Islet precursor cell (in vitro differentiated cells): ENCODE measurements at places on chromosomes 2 and 18.

GRCh38 chr2:208363485-208363884 is 43.1 kb upstream of the PTH2R start:
- DNase-seq: no peak

DNA sequence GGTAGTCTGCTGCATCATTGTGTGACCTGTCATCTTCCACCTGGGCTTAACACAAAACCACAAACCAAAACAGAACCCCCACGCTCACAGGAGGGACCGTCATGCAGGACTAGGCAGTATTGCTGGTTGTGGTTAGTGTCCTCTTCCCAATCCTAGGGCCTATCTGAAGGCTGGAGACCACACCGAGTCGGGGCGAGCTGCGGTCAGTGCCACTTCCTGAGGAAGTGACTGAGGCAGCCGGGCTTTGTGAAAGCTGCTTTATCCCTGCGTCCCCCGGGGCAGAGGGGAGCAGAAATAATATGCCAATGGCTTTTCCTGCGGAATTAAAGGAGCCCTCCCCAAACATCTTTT is 22.9 kb downstream of the ZNF532 start:
- DNase-seq: peak; percentile 81

DNA sequence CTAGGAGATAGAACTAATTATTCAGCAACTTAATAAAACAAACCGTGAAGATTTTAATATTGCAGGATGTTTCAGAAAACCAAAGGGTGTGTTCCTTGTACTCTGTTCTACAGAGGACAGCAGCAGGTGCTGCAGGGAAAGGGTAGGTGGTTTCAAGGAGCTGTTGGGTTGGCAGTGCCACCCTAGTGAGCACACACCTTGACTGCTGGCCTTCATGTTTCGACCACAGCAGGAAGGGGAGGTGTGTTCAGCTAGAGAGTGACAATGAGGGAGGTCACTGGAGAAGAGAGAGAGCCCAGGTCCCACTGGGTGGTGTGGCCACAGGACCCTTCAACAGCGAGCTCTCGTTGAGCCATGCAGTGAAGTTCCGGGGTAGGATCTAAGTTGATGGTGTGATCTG is 98.6 kb downstream of the ZNF236 start:
- no peak for DNase-seq

DNA sequence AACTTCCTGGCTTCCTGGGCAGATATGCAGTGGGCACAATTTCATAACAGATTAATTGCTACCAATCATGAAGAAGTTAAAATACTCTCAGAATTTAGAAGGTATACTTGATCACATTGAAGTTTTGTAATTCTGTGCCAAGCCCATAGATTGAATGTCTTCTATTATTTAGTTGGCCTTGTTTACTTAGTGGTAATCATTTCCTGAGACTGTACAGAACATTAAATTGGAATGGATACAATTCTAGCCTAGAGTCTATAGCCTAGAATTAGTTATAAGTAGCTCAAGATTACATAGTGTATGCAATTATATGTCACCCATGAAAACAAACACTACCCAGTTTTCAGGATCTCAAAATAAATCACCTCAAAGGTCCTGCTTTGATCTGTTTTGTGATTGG is 615.8 kb downstream of the XIRP2 start:
- no peak for DNase-seq
